ENCODE measurements at places on chromosomes 4 and X.

DNA sequence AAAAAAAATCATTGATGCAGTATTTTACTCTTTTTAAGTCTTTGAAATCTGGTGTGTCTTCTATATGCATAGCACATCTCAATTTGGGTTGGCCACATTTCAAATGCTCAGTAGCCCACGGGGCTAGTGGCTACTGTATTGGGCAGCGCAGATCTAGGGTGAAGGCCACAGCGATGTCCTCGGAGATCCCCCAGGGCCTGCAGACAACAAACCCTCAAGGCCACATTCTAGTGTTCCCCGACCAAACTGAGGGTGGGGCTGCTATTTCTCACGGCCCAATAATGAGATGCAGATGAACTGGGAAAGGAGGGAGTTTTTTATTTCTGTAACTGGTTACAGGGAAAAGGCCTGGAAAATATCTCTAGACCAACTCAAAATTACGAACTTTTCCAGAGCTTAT, 23.6 kb downstream of the NYX start:
- DNase-seq: no peak

GRCh38 chrX:47690175-47690574, 31.2 kb upstream of the UXT start:
- DNase-seq: no peak

DNA sequence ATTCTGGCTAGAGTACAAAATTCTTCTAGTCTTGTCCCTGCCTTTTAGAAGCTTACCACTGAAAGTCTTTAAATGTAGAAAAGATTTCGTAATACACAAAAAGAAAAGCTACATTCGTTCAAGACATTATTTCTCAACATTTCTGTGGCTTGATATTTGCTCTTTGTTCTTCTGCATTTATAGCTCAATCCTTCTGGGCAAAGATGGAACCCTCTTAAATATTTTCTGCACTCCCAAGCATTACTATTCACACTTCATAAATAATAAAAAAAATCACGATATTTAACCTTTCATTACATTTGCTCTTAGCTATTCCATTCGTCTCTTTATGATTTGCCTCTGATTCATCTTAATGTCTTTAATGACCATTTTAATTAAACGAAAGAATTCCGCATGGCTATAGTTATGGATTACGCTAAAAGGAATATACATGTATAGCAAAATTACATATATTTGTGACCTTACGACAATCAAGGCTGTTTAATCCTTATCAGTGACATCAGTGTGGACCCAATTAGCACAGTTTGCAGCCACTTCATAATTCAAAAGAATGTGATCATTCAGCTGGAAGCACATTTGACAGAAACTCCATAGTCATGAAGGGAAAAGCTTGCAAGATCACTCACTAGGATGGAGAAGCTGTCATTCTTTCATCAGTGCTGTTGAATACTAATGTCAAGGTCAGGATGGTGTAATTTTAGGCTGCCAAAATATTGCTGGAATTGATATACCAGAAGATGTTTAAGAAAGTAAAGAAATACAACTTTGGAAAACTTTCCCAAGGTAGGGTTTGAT, 1075.0 kb upstream of the TENM3 start:
- no peak for DNase-seq

- DNase-seq: no peak
Observed at GRCh38 chr4:42716996-42717395, 60.1 kb upstream of the ATP8A1 start.

- no peak for DNase-seq
Observed at GRCh38 chr4:98786866-98787265, 128.5 kb upstream of the TSPAN5 start.

- DNase-seq: peak; percentile 70
Observed at GRCh38 chr4:108168671-108169523, at the start of gene LEF1. Gene LEF1, minus strand, starts transcription at chr4:108168932. Its CDS starts 1,165 bp downstream, at chr4:108167767.

Data from T-helper 2 cell treated with Interferon-gamma antibody and Interleukin-4, amounts not matched to agents 5 μg/mL and 100 μg/mL, for 36 hours (primary cell).